ENCODE measurements at places on chromosomes 4 and X.
A peak's percentile ranks its signal among the peaks of the same experiment; 100 is the strongest.

DNA sequence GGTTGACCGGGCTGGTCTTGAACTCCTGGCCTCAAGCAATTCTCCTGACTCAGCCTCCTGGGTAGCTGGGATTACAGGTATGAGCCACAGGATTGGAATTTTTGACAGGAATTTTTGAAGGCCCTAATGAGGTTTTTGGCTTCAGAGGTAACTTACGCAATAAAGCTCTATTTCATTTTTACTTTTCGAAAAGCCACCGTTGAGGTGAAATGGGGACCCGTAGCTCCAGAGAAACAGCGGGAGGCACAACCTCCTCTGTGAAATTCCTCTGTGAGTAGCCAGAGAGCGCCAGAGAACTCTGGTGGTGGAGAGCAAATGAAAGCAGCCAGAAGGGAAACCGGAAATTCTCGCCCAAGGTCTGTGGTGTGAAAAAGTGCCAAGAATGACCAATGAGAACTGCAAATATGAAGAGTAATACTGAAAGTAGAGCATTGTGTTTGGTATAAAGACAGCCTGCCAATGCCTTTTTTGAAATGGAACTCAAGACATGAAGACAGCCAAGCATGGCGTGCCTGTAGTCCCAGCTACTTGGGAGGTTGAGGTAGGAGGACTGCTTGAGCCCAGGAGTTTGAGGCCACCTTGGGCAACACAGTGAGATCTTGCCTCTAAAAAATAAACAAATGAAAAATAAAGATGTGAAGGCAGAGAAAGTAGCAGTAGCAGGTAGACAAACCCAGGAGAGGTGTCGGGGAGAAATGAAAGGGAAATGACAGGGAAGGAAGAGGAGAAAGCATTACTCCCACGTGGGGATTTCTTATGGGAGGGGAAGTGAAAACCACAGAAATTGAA lies 33.0 kb upstream of the TMEM131L start:
- peak; percentile 76 for DNase-seq

DNA sequence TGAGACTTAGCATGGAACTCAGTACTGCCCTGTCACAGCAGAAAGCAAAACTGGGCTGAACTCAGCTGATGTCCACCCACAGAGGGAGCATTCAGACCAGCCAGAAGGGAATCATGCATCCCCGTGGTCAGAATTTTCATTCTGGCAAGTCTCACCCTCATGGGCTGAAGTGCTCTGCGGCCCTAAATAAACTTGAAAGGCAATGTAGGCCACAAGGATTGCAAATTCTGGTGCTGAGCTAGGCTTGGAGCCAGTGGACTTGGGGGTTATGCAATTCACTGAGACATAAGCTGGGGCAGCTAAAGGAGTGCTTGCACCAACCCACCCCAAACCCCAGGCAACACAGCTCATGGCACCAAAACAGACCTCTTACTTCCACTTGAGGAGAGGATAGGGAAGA lies 494.1 kb downstream of the GABRG1 start:
- DNase-seq, result no peak

DNA sequence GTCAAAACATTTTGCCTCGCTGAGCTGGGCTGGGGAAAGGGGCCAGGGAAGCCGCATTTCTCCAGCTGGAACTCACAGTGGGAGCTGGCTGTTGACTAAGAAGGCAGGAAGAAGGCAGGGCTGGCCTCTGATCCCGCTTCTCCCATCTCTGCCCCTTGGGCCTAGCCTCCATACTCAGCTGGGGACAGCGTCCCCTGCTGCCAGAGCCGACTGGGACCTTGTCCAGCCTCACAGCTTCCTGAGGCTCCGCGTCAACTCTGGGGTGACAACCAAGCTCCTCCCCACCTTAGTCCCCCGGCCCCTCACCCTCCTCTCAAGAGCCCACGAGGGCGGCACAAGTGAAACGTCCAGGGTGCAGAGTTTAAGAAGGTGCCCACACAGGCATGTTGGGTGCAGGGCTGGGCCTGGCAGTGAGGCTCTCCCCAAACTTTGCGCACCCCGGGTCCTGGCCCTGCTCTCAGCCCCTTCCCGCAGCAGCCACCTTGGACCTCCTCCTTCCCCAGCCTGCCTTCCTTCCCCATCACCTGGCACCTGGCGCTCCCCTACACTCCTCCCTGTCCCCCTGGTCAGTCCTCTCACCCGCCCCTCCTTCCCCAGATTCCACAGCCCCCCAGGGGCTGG lies 100.8 kb downstream of the PSAPL1 start:
- DNase-seq, result no peak

DNA sequence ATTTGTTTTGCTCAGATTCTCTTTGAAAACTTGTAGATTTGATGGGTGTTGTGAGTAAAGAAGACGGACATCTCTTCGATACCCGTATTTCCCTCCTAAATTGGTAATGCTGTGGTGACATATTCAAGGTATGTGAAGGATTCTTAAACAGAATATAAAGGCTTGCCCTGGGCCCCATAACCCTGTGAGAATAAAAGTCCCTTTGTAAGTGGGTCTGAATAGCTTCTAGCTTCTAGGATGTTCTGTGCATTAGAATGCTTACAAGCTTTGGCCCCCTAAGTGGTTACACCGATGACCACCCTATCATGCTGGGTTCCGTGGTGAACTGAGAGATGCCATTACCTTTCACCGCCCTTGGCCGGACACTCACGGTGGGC lies 574 bp upstream of the MOB1B start:
- no peak for DNase-seq

DNA sequence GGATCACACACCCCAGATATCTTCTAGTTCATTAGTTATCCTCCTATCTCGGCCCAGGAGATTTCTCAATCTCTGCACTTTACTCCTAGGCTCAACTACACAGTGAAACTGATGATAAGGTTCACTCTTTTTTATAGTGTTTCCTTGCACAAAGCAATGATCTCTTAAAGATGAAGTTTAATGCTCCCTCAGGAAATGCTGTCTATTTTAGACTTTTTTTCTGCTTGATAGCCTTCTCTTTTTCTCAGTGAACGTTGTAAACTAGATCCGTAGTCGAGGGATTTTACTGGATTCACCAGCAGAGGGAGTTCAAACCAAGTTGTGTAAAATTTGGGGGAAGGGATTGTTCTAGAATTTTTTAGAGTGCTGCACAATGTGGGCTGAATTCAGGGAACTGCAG lies 269.6 kb downstream of the GBA3 start:
- DNase-seq, result no peak

- no peak for DNase-seq
These were observed 158.4 kb downstream of the RAB28 start for GRCh38 chr4:13325744-13326143.

DNA sequence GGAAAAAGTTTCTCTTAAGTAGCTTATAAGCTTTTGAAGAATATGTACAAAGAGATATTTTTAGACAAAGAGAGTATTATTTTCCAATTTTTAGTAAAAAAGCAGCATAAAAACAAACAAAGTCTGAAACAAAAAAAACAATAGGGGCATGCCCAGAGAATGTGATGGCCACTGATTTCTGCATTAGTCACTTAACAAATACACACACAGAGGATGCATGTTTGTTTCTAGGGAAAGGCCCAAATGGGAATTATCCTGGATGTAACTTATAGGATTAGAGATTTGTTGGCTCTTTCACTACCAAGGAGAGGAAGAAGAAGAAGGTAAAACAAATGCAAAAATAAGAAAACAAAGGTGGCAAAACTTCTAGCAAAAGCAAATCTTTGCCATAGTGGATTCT lies 95.9 kb upstream of the SCOC start:
- no peak for DNase-seq

Measured in GM13976 (cell line).